ENCODE measurements at places on chromosomes 11 and 22. TPM values are rescaled to one million over a fixed set of nuclear protein-coding genes. Genes with fewer than 3 reads are reported as not detected.

LDHAL6A gene
- total RNA-seq: not detected

SLC22A6 gene
- not detected for total RNA-seq

MPPED2 gene
- total RNA-seq: 0.20 TPM

RIMBP3B gene
- under 0.01 TPM for total RNA-seq

ISX gene
- not detected for total RNA-seq

ANKK1 gene
- not detected for total RNA-seq

DNA sequence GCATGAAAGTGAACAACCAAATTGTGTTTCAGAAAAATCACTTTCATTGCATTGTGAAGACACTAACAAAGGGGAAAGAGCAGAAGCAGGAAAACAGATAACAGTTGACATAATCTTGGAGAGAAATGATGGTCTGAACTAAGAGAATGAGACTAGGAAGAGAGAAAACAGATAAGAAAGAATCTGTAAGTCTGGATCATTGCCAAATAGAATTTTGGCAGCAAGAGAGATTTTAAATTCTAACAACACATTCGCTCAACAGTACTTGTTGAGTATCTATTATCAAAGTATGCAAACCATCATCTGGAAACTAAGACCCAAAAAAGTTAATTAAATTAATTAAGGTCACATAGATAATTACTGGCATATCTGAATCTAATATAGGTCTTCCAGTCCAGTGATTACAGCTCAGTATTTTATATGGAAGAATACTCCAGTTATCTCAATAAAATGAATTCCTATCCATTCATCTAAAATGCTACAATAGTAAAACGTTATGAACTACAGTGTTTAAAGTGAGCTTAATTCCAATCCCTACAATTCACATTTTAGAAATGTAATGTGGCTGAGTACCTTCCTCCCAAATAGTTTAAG, 166.7 kb upstream of the FAT3 start:
- DNase-seq: no peak

GRCh38 chr11:60996381-60997138, 25.1 kb downstream of the CD6 start:
- DNase-seq: no peak

DNA sequence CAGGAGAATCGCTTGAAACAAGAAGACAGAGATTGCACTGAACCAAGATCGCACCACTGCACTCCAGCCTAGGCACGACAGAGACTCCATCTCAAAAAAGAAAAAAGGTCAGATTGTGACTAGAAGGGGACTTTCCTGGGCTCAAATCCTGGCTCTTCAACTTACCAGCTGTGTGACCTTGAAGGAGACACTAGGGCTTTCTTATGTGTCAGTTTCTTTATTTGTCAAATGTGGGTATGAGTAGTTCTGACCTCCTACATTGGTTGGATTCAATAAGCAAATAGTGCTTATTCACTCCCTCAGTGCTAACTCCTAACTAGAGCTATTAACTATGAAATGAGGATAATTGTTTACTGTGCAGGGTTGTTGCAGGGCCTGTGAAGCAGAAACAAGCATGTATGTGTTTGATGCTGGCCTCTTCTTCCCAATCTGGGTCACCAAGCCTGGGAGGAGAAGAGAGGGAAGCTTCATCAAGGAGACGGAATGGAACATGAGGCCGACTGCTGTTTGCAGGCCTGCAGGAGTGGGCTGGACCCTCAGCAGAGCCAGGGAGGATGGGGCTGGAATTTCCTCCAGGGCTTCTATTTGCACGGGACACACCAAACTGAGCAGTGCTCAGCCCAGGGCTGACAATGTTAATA, 22.5 kb downstream of the RHOD start:
- no peak for DNase-seq

GRCh38 chr22:27163162-27164137, 506.1 kb downstream of the MIAT start:
- no peak for DNase-seq

DNA sequence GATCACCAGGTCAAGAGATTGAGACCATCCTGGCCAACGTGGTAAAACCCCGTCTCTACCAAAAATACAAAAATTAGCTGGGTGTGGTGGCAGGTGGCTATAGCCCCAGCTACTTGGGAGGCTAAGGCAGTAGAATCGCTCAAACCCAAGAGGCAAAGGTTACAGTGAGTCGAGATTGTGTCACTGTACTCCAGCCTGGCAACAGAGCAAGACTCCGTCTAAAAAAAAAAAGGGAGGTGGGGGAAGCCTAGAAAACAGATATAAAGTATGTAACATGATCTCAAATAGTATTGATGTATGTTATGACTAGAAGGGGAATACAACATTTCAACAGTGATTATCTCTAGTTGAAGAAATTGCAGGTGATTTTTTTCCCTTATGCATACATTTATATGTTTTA, 61.4 kb downstream of the SLC1A2 start:
- DNase-seq: no peak

DNA sequence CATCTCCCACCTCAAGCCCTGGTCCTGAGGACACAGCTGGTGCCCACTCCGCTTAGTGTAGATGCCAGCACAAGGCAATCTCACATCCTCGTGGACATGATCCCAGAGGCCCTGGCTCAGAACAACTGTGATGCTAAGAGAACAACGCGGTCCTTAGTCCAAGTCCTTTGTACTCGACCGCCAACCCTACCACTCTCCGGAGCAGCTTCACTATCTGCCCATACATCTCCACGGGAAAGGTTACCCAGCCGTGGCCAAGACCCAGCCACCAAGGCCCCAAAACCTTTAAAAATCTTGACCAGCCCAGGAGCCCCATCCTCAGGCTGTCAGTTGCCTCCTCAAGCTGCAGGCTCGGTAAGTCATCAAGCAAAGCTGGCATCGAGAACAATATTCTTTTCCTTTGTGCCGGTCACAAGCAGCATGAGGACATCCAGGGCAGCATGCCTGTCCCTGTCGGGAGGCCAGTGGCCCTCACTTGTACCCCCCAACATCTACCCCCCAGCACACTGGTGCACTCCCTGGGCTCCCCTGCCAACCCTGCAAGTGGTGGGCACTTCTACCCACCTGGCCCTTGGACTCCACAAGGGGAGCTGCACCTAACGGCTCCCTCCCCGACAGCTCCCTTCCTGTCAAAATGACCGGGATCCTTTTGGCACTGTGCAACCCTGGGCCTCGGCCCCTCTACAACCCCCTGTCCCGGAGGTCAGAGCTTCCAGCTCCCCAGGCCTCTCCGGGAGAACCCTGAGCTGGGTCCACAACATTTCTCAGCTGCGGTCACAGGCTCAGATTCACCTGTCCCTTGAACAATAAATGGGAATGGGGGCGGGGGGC, 2.5 kb downstream of the OSBPL5 start:
- no peak for DNase-seq

- DNase-seq: peak; percentile 82
Measured at GRCh38 chr11:124310721-124311120, 3.0 kb downstream of the OR8D1 start.

DNA sequence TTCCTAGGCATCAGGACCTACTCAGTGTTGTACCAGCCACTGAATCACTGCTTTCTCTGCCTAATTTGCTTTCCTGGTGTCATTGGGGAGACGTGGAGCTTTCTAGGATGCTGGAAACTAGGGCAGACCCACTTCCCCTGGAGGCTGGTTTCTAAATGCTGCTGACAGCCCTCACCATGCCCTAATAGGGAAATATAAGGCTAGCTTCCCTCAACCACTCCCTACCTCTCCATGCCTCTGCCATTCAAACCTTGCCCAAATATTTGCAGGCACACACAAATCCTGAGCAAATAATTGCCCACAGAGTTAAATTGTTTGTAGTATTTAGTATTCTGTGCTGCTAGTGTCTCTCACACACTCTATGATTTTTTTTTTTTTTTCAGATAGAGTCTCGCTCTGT, 310.2 kb downstream of the DDX10 start:
- DNase-seq: no peak

- no peak for DNase-seq
Measured at GRCh38 chr11:109089144-109089543, 332.8 kb upstream of the C11orf87 start.

Data from lung microvascular endothelial cell (primary cell).